ENCODE measurements at places on chromosomes 6 and 20. TPM values are rescaled to one million over a fixed set of nuclear protein-coding genes. Genes with fewer than 3 reads are reported as not detected.

The SLC23A2 gene
- 17.0 TPM for total RNA-seq

The BTN1A1 gene
- total RNA-seq, result 0.03 TPM

The BMP7 gene
- 0.72 TPM for total RNA-seq

The DDR1 gene
- total RNA-seq, result 63.5 TPM

The PDRG1 gene
- total RNA-seq, result 30.8 TPM

The CALHM4 gene
- total RNA-seq, result not detected

The CD93 gene
- total RNA-seq, result not detected

The EYA4 gene
- total RNA-seq, result 9.6 TPM

The C20orf204 gene
- total RNA-seq, result 0.62 TPM

The HCRTR2 gene
- total RNA-seq, result not detected

The C20orf202 gene
- not detected for total RNA-seq

The ESF1 gene
- 20.6 TPM for total RNA-seq

The ULBP1 gene
- total RNA-seq, result 1.0 TPM

The MOG gene
- total RNA-seq, result not detected

The NHLRC1 gene
- 1.9 TPM for total RNA-seq

The CTCFL gene
- 0.06 TPM for total RNA-seq

The NR2E1 gene
- total RNA-seq, result 0.03 TPM

The SGK2 gene
- total RNA-seq, result 7.5 TPM

The PTK6 gene
- total RNA-seq, result 2.2 TPM

The PFDN4 gene
- 51.0 TPM for total RNA-seq

The PRPH2 gene
- not detected for total RNA-seq

The SLC44A4 gene
- 0.16 TPM for total RNA-seq

The CDK19 gene
- 4.4 TPM for total RNA-seq

The RSPO4 gene
- total RNA-seq, result not detected

The HIVEP2 gene
- 2.2 TPM for total RNA-seq

The RAB22A gene
- 11.0 TPM for total RNA-seq

The SEMG1 gene
- total RNA-seq, result not detected

The CCR6 gene
- 0.07 TPM for total RNA-seq

The LRP11 gene
- 37.9 TPM for total RNA-seq
